ENCODE measurements at places on chromosomes 6 and 20.

DNA sequence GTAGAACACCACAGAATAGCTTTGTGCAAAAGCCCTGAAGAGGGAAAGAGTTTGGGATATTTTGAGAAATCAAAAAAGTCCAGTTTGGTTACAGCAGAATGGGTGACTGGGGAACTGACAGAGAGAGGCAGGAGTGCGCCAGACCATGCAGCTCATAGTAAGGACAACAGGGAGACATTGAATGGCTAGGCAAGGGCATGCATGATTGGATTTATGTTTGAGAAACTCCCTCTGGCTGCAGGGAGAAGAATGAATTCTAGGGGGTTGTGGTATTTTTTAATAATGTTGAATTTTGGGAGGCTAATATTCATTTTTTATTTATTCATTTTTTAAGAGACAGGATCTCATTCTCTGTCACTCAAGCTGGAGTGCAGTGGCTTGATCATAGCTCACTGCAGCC, 49.9 kb downstream of the TGM2 start:
- no peak for DNase-seq

DNA sequence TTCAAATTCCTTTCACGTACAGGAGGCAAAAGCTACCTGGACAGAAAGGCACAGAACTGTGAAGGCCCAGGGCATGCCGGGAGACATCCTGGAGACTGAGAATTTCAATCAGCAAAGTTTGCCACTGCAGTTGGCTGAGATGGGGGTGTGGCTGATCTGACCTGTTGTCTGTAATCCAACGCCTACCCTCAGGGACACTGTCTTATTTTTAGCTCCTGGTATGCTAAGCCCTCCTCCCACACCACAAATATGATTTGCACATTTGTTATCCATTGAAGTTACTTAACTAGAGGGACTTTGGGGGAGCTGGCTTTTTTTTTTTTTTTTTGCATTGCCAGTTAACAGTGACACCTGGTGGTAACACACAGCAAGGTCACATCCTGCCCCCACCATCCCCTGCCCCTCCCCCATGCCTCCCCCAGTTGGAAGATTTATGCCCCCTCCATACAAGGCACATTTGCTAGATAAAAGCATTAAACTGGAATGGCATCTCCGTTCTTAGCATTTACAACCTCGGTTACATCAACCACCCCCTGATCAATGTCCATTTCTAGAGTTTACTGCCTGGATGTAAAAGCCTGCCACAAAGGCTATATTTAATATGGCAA, 40.4 kb downstream of the TTI1 start:
- peak; percentile 76 for DNase-seq

GRCh38 chr6:25608558-25609174, 43.3 kb upstream of the SCGN start:
- no peak for DNase-seq

DNA sequence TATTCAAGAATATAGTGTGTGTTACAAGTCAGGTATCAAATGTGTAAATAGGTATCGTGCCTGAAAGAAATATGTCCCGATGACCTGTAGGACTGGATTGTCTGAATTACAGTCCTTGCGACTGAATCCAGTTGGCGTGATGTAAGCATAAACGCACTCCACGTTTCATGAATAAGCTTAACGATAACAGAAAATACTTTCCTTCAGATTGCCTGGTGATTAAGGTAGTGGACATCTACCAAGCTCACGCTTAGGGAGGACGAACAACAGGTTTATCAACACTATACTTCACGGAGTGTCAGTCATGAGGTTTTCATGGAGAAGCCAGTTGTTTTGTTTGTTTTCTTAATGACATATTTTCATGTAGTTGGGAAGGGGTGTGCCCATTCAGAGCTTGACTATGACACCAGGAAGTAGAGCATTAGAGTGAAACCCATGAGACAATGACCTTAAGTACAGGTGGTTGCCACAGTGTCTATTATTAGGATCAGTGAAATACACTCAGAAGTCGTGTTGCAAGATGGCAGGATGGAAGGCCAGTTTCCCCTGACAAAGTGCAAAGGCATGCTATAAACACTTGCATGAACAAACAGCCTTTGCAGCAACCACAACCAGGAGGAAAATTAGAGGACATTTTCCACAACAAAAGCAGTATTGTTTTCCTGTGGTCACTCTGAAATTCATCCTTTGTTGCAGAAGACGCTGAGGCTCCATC, 305.8 kb upstream of the PRDM1 start:
- no peak for DNase-seq

DNA sequence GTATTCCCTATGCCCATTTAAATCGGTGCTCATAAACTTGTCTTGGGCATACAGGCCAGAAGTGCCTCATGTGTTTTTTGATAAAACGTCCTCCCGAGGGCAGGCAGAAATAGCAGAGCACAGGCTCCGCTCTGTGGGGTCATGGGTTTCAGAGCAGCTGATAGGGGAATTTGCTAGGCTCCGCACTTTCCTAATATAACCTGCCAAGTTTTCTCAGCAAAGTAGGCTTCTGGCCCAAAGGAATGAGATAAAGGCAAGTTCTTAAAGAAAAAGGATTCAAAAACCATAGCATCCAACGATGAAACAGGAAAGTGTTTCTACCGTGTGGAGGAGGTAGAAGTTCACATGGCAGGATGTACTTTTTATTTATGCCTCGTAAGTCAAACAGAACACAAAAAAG, 69.8 kb upstream of the RALGAPA2 start:
- no peak for DNase-seq

DNA sequence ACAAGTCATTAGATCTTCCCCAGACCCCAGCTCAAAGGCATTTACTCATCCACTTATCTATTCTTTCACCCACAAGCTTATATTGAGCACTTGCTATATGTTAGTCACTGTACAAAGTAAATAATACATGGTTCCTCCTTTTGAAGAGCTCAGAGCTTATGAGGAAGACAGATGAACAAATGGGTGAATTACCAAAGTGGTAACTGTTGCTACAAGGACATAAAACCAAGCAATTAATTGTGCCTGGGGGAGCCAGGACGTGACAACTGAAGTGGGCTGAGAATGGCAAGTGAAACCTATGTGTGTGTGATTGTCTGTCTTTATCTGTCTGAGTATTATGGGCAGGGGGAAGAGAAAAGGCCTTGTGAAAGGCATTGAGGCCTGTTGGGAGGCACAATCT, 45.6 kb upstream of the AKIRIN2 start:
- no peak for DNase-seq

GRCh38 chr20:62404761-62405107, 2.4 kb downstream of the CABLES2 start:
- no peak for DNase-seq

GRCh38 chr6:127951172-127951917, 50.5 kb upstream of the THEMIS start:
- DNase-seq = no peak

DNA sequence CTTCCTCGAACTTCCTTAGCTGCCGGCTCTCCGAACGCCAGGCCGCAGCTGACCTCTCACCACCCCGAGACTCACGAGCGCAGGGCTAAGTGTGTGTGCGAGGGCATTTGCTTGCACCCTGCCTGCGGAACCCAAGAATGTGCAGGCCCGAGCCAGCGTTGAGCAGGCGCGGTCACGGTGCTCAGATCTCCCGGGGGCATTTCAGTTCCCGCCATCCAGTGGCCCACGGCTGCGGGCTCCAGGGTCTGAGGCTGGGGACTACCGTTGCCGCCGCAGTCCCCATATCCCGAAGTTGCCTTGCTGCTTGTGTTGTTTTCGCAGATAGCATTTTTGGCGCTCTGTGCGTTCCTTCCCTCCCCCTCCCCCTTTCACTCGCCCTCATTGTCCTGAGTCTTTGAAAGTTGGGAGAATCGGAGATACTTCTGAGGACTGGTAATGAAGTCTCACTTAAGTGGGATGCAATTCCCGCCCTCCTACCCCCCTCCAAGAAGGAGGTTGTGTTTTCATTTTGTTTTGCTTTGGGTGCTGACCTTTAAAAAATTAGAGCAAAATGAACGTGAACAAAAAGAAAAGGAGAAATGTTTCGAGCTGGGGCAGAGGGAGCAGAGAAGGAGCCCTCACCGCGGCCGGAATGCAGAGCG, 1.7 kb downstream of the NR2E1 start:
- DNase-seq = peak; percentile 34

GRCh38 chr20:17446171-17446570, 85.0 kb downstream of the BFSP1 start:
- DNase-seq = no peak

- DNase-seq = no peak
These were observed 99.8 kb downstream of the TMEM242 start for GRCh38 chr6:157223511-157223910.

DNA sequence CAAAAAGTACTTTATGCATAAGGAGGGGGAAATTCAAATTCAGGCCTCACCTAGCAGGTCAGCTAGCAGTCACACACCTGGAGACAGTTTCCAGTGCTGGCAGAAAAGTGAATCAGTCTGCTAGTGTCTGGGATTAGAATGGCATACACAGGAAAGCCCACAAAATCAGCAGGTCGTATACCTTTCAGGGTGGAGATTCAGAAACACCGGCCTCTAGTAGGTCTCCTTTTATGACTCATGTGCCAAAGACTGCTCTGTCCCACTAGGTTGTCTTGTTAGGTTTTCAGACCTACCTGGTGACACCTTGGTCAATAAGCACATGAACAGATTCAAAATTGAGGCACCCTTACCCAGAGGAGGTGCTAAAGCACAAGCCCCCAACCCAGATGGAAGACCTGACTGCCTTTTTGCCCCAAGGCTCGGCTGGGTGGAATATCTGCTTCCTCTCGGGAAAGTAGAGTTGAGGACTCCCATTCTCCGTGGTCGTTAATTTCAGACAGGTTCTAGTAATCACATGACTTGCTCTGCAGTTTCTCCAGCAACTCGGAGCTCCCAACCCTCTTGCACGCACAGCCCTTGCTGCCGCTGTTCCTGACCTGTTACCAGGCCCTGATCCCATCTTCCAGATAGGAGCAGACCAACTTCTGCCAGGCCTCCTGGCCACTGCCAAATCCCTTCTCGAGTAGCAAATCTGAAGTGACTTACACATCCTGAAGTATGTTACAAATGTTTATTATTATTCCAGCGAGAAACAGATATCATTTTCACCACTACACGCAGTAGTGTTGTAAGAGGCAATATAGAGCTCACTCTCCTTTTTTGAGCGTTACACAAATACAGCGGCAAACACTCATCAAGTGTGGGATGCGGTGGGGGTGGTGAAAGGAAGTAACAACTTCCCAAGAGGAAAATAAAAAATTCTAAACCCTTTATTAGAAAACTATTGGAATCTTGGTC, 46.6 kb downstream of the AGPAT4 start:
- DNase-seq = no peak

DNA sequence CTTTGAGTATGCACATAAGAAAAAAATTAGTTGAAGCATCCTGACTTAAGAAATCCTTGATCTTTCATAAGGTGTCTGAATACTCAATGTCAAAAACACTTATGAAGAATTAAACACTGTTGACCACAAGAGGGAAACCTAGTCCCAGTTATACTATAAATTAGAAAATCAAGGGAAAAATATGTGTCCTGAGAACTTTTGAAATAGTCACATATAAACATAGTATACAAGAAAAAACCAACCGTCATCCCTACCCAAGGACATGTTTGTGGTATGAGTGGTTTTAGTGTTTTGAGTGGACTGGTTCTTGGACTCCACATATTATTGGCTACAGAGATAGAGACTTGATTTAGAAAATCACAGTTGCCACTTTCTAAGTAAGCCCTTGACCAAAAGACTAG, 7.6 kb upstream of the HLA-DRA start:
- DNase-seq = peak; percentile 52

DNA sequence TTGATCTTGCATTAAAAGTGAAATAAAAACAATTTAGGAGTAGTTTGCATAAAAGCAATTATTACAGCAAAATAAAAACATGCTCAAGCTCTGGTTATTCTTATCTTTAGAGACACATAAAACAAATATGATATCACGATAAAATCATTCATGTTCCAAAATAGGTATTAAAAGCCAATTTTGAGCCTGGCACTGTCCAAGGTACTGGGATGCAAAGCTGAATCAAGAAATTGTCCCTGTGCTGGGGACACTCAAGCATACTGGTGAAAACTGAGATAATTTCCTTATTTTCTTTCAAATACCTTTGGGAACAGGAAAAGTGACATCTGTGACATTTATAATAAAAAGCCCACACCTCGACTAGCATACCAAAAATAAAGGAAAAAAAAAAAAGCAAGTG, 931 bp upstream of the MTCL3 start:
- no peak for DNase-seq

DNA sequence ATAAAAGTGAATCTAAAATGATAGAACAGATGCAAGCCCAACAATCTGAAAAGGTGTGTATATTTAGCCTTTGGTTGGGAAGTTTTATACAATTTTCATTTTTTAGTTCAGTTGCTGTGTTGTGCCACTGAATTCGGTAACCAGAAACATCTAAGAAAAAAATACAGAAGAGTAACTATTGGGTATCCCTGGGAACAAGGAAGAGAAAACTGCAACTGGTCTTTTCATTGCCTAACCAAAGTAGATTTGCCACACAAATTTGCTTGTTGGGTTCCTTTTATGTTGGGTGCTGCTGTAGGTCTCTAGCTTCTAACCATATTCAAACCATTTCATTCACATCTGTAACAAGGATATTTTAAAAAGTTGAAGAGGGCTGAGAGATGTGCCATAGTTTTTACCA, 2.8 kb upstream of the TMEM30A start:
- no peak for DNase-seq

- no peak for DNase-seq
These were observed 24.7 kb upstream of the DDO start for GRCh38 chr6:110440026-110440425.

- no peak for DNase-seq
These were observed 4.0 kb downstream of the LY6G6F start for GRCh38 chr6:31710523-31711219.

DNA sequence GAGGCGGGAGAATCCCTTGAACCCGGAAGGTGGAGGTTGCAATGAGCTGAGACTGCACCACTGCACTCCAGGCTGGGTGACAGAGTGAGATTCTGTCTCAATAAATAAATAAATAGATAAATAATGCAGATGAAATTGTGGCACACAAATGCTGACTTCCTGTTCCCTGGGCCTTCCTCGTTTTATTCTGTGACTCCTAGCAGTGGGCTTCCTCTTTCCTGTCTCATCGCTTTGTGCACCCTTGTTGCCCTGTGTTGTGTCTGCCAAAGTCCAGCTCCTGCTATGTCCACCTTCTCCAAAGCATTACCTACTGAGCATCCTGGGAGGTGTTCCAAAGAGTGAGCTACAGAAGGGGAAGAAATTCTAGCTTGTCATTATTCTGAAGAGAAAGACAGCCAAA, 100.2 kb upstream of the TIAM2 start:
- DNase-seq = no peak

- no peak for DNase-seq
These were observed 14.4 kb downstream of the ZNF217 start for GRCh38 chr20:53579266-53579580.

Measured in small intestine (tissue), 16 donors.